Activated CD4-positive, alpha-beta T cell treated with anti-CD3 and anti-CD28 coated beads for 24 hours (primary cell): ENCODE measurements at places on chromosomes 3 and 15.

DNA sequence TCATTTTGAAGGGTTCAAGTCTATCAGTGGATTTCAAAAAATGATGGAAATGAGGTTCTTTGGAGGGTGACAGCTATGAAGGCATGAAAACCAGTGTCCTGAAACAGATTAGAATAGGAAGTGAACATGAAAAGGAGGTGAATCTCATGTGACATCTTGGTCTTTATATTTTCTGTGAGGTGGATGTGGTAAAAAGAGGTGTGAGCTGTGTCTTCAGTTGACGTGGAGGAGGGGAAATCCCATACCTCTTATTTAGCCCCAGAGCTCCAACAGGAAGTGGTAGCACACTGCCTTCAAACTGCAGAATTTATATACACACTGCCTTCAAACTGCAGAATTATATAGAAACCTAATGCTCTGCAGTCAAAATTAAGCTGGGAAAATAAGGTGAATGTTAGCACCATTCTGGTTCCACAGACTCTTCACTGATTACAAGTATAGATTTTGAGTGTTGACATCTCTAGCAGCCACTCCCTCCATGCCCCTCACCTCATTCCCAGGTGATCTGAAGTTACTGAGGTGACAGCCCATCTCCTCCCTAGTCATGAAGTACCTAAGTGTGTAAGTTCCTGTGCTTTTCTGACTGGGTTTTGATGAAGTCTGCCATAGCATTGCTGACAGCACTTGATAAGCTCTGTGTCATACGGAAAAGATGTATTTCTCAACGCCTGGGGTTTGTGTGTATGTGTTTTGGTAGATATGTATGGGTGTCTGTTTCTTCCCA is 2.7 kb downstream of the RAB8B start:
- DNase-seq = no peak

- DNase-seq = peak; percentile 38
Observed at GRCh38 chr3:111667621-111668239, 72.6 kb upstream of the ZBED2 start.

GRCh38 chr3:108416111-108416869 is 94.1 kb downstream of the MYH15 start:
- DNase-seq = no peak

GRCh38 chr3:13348661-13349396 is 71.3 kb downstream of the NUP210 start:
- no peak for DNase-seq

- DNase-seq = no peak
Observed at GRCh38 chr3:69435274-69436265, 49.7 kb upstream of the FRMD4B start.

DNA sequence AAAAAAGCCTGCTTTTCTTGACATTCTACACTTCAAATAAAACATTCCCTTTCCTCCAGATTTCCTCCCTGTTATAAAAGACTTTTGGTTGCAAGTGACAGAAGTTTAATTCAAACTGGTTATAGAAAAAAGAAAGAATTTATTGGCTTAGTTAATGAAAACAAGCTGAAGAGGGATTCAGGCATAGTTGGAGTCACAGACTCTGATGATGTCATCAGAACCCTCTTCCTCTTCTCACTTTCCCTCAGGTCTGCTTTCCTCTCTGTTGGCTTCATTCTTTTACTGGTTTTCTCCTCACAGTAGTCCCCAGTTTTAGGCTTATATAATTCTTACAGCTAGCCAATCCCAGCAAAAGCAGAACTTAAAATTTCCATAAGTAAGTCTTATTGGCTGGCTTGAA is 32.0 kb upstream of the MBNL1 start:
- DNase-seq = no peak

GRCh38 chr3:12370758-12371157 is 81.9 kb downstream of the PPARG start:
- no peak for DNase-seq

- DNase-seq = no peak
Observed at GRCh38 chr3:86895202-86895601, 95.7 kb downstream of the VGLL3 start.

DNA sequence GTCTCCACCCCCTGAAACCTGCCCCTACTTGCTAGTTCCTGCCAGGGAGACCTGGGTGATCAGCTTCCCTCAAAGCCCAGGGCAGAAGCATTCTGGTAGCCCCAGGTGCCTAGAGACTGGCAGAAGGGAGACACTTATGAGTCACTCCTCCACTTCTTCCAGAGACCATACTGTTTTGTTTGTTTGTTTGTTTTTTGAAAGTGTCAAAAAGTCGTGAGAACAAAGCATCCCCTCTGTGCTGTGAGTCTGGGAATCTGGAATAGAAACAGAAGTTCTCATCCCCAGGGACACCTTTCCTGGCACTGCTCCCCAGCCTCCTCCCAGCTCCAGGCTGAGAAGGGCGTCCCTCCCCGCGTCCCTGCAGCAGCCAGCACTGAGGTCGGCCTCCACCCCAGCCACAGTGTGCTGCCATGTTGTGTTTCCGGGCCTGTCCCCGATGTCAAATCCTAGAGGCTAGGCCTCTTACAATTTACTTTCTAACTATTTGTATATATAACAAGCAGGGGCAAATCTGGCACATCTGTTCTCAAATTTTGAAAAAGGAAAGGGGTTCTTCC is 573.0 kb downstream of the RBMS3 start:
- DNase-seq = no peak

DNA sequence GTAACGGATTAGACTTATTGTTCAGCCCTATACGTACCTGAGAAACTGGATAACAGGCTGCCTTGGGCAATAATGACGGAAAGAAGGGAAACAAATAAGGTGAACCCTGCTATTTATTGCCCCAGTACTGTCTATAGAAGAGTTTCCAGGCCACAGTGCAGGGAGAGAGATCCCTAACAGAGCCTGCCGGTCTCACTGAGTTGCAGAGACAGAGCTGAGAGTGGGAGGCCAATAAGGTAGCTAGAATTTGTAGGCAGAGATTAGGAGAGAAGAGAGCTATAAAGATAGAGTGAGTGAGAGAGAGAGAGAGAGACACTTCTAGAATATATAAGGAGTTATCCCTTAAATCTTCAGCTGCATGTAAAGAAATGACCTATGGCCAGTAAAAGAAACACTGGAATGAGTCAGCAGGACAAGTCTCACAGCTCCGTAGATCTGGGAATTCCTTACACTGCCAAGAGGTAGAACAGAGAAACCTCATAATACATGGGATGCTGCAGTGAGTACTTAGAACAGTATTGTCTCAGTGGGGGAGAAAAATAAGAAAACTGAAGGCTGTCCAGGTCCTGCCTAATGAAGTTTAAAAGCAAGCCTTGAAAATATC is 51.8 kb downstream of the ST3GAL6 start:
- no peak for DNase-seq

DNA sequence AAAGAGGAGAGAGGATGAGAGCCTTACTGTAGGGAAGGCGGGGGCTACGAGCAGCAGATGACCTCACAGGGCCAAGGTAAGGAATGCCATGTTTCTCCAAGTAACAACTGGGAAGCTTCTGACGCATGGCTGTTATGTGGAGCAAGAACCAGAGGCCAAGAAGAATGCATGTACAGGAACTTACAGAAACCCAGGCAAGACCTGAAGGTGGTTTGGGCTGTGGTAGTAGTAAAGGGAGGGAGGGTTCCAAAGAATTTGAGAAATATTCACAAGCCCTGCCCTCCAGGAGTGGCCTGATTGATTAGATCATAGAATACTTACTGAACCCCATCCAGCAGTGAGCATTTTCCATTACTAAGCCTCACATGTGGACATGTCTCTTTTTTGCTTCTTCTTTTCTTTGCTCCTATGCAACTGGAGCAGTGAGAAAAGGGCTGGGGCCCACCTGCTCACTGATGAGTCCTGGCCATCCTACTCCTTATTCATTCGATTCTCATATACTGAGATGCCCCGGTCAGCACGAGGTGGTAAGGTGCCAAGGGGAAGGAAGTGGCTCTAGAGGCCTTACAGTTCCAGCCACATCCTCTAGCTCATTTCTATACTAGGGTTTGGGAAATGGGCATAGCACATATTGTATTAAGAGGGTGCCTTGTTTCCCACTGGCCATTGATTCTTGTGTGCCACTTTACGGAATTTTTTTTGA is 8.3 kb upstream of the SLC12A8 start:
- no peak for DNase-seq

DNA sequence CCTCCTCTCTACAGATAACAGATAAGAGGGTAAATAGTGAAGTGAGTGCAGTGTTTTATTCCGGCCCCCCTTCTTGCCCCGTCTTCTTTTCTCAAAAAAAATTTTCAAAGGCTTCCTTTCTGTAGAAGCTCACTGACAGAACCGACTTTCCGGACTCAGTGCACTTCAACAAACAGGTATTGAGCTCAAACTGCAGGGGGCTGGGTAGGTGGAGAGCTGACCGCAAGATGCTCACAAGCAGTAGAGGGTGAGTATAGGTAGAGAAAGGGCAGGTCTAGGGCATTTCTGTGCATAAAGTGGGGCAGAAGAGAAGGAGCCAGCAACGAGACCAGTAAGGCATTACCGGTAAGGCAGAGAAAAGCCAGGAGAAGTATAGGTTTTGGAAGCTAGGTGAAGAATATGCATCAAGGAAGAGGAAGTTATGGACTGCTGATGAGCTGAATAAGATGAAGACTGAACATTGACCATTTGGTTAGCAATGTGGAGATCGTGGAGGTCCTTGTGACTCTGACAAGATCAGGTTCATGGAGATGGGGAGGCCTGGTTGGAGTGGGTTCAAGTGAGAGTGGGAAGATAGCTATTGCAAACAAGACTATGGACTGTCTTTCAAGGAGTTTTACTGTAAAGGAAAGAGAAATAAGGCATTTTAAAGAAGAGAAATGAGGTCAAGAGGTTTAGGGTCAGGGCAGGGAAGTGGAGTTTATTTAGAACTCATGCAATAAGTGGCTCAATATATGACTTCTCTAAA is 97.4 kb downstream of the ST6GAL1 start:
- no peak for DNase-seq

- no peak for DNase-seq
Observed at GRCh38 chr15:65401611-65402240, 21.0 kb downstream of the IGDCC4 start.

GRCh38 chr15:66765478-66766281 is 63.6 kb downstream of the SMAD6 start:
- no peak for DNase-seq

- DNase-seq = no peak
Observed at GRCh38 chr15:77417602-77418001, 2.3 kb downstream of the PEAK1 start.

DNA sequence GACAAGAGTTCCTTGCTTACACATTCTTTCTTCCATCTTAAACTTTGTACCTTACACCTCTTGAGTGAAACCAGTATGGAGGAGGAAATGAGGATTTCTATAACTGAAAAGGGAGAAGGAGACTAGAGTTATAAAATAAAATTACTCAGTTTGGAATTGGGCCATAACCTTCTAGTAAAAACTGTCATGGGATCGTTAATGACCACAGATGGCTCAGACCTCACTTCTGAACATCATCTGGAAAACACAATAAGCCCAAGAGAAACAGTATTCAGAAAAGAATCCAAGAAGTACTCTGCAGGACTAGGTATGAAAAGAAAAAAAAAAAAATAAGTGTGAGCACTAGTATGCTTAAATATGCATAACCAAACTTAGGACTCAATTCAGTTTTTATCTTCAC is 12.1 kb downstream of the GAP43 start:
- DNase-seq = no peak

- no peak for DNase-seq
Observed at GRCh38 chr15:77035999-77036471, 34.9 kb downstream of the TSPAN3 start.

GRCh38 chr3:193165431-193166120 is 75.4 kb upstream of the PLAAT1 start:
- DNase-seq = no peak

GRCh38 chr15:22799902-22800301 is 13.5 kb downstream of the NIPA1 start:
- no peak for DNase-seq

- no peak for DNase-seq
Observed at GRCh38 chr3:59940718-59941117, 890.9 kb upstream of the CFAP20DC start.

DNA sequence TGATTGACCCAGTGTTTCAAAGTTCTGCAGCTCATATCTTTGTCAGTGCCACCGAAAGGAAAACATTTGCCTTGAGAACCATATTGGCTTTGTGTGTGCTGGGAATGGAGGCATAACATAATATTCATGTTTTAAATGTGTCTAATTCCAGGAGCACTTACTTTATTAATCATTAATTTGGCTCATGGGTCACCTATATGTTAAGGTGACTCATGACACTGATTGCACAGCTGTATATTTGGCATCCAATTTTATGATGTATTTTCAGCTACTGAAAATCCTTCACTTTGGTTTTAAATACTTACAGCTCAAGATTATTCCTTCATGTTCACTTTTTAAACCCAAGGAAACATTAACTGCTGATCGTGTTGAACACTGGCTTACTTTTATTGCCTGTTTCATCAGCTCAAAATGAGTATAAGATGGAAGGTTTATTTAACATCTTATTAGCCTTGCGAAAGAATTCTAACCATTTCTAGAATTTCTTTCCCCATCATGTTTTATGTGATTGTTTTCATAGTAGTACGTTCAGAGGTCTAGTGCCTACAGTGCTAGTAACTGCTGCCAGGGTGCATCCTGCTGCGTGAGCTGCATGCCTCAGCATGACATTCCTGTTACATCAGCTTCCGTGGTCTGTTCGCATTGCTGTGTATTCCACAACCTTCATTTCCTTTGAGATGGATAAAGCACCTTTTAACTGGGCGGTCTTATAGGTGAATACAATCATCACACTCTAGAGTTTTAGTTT is 63.7 kb downstream of the LRCH3 start:
- no peak for DNase-seq

DNA sequence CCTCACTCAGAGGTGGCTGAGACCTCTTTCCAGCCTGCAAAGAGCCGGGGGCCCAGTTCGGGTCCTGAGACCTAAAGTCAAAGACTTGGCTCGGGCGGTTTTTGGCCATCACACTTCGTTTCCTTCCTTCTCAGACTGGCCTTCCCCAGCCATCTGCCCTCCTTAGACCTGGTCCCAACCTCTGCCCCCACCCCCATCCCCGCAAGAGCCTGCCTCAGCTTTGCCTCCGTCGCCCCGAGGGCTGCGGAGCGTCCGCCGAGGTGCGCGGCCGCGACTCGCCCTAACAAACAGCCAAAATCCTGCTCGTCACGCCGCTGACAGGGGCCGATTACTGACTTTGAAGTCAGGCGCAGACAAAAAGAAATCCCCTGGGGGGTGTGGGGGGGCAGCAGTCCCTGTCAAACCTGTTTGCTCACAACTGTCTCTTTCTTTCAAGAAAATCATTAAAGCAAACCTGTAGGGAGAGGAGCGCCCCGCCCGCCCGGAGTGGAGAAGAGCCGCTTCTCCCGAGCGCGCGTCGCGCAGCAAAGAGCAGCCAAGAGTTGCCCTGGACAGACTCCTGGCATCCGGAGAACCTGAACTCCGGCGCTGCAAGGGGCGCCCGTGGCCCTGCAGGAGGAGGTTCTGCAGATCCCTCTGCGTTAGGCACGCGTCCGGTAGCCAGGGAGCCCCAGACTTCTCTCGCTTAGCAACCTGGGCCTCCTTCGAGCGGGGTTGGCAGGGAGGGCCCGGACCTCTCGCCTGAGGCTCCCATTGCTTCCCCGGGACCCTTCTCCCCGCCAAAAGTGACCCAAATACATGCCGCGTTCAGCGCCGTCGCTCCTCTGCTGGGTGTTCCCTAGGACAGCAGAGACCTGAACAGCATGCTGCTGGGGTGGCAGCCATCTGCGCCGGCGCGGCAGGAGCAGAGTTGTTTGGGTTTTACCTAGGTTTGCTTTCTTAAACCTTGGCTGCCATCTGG is 4.5 kb downstream of the SOX14 start:
- DNase-seq = no peak
